EH (cell line): ENCODE measurements at places on chromosomes 6 and 20.
A peak's percentile ranks its signal among the peaks of the same experiment; 100 is the strongest.

- DNase-seq, result no peak
Measured at GRCh38 chr20:63957690-63958441, 1.6 kb upstream of the UCKL1 start.

DNA sequence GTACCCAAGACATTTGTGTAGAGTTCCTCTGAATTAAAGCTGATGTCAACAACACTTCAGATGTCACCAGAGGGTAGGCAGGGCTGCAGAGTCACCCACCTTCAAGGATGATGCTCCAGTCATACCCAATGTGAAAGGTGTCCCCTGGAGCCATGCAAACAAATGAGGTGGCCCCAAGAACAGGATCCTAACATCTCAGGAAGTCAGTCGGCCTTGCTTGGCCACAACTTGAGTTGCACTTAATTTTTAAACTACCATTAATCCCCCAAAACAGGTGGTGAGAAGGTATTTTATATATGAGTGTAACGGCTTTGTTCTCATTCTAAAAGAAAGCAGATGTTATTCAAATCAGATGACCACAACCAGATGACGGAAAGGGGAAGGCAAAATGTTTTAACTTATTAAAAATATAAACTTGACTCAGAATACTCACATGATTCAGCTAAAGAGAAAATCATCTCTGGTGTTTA is 21.1 kb upstream of the SERPINB1 start:
- DNase-seq, result no peak

DNA sequence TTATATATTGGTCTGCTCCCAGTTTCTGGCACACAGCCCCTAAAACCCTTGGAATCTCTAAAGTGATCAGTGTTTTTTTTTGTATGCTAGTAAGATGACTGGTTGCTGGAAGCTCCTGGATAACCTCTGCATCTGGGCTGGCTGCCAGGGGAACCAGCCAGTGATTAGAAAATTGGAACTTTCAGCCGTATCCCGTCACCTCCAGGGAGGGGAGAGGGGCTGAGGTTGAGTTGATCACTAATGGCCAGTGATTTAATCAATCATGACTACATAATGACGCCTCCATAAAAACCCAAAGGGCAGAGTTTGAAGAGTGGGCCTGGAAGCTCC is 48.0 kb upstream of the NOP56 start:
- DNase-seq, result no peak

DNA sequence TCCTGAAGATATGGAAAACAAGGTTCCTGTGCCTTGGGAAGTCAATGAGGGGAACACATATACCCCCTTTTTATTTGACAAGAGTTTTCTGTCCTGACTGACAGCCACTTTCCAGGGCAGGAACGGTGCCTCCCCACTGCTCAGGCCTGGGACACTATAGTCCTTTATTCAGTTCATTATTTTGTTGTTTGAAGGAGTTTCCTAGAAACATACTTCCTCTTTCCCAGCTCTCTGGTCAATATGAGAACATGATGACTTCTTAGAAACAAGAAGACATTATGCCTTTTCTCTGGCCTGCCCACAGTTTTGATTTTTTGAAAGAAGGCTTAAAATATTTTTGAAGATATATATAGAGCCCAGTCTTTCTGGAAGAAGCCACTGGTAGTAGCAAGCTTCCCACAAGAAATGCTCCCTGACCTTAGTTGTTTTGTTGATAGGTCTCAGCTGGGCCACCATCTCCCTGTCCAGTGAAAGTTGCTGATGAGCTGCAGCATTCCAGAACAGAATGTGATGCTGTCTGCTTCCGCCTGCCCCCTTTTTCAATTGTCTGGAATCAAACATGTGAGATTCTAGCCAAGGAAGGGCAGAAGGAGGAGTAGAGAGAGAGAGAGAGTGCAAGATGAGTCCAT is 350.0 kb upstream of the PRND start:
- DNase-seq, result no peak

DNA sequence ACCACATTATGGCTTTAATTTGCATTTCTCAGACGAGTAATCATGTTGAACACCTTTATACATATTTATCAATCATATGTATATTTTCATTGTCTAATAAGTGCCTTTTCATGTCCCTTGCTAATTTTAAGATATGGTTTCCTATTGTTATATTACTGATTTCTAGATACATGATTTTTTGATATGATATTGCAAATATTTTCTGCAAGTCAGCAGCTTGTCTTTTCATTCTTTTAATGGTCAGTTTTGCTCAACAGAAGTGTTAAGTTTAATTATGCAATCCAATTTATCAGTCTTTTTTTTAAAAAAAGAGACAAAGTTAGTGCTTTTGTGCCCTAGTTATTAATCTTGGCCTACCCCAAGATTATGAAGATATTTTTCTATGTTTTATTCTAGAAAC is 1377.8 kb upstream of the CITED2 start:
- no peak for DNase-seq

DNA sequence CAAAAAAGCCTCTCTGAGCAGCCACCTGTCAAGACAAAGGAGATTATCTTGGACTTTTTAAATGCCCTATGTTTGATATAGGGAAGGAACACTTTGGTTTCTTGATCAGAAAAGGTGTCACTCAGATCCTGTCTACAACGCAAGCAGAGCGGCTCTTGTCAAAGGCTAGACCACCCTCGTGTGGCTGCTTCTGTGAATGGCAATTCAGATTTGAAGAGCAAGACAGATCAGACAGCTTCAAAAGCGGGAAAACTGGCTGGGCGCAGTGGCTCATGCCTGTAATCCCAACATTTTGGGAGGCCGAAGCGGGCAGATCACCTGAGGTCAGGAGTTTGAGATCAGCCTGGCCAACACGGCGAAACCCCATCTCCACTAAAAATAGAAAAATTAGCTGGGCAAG is 10.1 kb upstream of the NXT1 start:
- peak; percentile 59 for DNase-seq

DNA sequence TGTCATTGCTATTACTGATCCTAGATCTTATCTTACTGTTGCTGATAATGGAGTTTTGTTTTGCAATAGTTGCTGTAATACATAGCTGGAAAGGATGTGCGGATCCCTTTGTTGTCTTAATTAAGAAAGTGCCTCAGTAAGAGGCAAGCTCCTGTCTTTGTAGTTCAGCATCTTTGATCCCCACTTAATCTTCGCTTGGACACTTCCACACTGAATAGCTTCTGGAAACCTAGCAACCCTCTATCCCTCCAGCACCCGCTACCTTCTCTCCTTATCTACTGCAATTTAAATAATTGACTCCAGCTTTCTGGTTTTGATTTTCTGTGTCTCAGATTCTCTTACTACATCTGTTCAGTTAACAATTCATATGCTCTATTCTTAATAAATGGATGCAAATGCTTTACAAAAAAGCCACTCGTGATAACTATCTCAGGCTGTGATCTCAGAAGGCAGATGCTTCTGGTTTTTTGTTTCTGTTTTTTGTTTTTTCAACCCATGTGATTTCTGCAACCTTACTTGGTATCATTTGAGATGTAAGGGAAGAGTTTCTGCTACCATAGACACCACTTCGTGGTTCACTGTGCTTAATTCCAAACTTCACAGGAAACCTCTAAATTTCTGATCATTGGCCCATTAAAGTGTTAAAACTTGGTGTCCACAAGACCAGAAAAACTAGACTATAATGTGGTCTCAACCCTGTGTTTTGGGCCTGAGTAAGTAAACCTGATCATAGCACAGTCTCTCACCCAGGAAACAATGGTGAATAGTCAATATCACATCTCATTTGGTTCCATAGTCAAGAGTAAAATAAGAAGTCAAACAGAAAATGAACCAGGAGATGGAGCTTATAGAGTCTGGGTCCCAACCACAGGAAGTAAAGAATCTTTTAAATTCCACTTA is 352.1 kb upstream of the SOX4 start:
- DNase-seq, result no peak

DNA sequence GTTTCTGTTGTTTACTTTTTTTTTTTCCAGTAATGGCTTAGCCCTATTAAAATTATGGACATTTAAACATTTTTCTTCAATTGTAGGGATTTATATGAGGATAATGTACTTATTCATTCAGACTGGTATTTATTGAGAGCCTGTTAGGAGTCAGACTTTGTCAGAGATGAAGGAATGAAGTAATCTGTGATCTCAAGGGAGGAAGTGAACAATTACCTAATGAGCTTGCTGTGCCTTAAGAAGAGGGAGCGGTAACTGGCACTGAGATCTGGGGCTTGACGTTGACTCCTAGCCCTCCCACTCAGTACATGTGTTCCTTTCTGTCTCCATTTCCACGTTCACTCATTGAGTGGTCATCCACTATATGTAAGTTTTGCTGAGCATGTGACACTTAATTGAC is 12.6 kb downstream of the AFDN start:
- no peak for DNase-seq

DNA sequence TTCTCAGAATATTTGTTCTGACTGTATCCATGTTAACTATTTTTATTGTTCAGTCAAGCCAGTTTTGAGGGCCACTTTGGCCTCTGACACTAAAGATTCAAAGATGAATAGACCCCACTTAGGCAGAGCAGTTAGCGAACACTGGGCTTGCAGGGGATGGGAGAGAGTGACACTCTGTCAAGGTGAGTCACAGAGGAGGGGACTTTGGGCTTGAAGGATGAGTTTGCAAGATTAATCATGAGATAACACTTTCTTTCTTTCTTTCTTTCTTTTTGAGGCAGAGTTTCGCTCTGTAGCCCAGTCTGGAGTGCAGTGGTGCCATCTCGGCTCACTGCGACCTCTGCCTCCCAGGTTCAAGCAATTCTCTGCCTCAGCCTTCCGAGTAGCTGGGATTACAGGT is 46.4 kb downstream of the SPATA2 start:
- DNase-seq, result no peak

DNA sequence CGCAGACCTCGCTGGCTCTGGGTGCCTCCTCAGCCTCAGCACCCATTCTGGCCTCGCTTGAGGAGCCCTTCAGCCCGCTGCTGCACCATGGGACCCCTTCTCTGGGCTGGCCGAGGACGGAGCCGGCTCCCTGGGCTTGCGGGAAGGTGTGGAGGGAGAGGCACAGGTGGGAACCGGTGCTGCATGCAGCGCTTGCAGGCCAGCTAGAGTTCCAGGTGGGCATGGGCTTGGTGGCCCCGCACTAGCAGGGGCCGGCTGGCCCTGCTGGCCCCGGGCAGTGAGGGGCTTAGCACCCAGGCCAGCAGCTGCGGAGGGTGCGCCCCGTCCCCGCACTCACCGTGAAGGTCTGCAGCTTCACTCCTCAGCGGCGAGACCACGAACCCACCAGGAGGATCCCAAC is 30.4 kb downstream of the DEFB114 start:
- DNase-seq, result no peak

DNA sequence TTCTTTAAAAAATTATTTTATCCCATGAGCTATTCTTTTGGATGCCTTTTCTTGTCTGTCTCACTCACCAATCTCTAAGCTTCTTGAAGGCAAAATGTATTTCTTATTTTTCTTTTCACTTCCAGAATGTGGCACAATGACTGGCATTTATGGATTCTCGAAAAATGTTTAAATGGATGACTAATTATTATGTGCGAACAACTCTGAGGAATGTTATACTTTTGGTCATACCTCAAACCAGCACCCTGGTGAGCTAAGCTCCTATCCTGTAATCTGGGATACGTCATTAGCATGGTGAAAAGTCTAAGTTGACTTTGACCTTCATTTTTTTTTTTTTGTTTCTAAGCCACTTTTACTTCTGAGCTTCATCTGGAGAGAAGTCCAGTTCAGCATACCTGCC is 214.0 kb upstream of the CEP162 start:
- no peak for DNase-seq

DNA sequence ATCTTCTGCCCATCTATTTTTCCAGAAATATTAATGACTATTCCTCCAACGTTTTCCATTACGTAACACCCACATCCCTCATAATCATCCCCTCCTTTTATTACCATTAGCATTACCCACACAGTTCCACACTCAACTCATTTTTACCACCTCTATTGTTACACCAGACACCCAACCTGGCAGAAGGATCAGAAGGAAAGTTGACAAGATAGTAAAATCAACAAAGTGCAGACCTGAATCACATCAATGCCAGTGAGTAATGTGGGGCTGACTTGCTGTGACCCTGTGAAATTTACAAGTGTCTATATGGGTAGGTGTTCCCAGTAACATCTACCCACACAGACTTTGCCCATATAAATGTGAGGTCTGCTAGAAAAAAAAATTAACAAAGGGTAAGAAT is 568.2 kb downstream of the MAFB start:
- no peak for DNase-seq

GRCh38 chr6:72627539-72627938 is 5.7 kb downstream of the KCNQ5 start:
- no peak for DNase-seq

DNA sequence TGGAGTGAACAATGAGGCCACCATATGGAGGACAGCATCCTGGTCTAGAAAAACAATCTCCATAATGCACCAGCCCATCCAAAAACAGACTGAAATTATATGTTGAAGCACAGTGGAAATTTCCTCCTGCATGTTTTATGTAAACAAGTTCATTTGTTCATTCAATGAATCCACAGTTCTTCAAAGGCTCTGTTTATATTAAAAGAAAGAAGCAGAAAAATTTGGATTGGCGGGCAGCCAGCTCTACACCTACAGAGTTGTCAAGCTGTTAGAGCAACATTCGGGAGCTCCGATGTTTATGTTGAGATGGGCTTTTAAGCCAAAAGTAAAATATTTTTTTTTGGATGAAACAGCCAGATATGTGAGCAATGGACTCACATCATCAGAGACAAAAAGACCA is 395.3 kb upstream of the SULF2 start:
- DNase-seq, result peak; percentile 19

GRCh38 chr6:62803094-62803493 is 408.2 kb upstream of the FKBP1C start:
- DNase-seq, result no peak

DNA sequence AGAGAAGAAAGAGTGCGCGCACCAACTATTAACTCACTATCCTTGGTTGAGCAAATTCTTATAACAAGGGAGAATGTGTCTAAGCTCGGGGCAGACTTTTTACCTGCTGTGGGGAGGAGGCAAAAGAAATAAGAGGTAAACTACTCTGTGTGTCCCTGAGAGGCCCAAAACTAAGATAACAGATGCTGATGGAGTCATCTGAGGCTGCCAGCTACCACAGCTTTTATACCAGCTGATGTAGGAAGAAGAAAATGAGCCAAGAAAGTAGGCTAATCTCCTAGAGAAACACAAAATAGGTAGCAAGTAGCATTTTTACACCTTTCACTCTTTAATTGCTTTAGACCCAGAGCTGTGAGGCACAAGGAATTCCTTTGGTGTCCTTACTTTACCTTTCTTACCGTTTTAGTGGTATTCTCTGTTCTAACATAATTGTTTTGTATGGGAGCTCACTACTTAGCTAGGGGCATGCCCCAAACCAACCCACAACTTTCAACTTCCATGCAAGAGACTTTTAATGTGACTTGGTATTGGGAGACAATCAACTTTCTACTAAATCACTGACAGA is 27.8 kb upstream of the PIM1 start:
- DNase-seq, result no peak
